ENCODE measurements at places on chromosomes 5 and 9.

DNA sequence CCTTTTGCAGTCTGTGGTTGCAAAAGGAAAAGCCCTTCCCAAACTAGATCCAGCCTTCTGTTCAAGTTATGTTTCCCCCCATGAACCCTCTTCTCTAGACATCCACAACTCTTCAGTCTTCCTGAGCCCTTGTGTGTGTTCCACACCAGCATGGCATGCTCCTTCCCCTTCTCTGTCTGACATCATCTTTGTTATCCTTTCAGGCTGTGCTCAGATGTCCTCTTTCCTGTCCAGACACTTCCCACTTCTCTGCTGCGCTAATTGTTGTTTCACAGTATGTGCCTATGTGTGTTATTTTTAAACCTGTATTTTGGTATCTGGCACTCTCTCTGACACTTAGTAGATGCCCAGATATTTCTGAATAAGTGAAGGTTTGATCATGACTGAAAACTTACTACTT, 38.2 kb downstream of the FOCAD start:
- DNase-seq = no peak

- no peak for DNase-seq
These were observed 1470.6 kb downstream of the MAT2B start for GRCh38 chr5:164975986-164976385.

- DNase-seq = peak; percentile 9
These were observed 60.1 kb upstream of the HSPA9 start for GRCh38 chr5:138635265-138635664.

DNA sequence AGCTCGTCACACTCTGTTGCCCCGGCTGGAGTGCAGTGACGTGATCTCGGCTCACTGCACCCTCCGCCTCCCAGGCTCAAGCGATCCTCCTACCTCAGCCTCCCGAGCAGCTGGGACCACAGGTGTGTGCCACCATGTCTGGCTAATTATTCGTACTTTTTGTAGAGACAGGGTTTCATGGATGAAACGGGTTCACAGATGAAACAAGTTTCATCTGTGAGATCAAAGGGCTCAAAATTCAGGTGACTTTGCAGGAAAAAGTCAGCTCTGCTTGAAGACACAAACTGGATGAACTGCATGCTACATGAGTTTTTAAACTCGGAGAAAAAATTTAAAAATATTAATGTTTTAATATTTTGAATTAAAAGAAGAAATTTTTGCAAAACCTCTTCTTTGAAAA, 24.5 kb downstream of the ABHD17B start:
- no peak for DNase-seq

DNA sequence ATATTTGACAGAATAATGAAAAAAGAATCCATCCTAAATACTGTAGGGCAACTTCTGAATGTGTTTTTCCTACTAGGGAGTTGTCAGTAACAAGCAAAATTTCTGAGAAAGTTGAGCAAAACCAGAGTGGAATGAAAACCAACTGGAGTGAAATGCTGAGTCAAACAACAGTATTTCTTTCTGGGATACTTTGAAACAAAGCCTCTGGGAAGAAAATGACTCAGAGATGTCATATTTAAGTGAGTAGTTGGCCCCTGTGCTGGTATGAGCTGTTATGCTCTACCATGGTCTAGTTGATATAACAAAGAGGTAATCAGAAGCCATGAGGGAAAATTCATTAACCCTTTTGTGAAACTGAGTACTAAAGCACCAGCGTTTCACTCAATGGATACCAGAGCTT, 372.1 kb upstream of the C9orf72 start:
- DNase-seq = peak; percentile 62

DNA sequence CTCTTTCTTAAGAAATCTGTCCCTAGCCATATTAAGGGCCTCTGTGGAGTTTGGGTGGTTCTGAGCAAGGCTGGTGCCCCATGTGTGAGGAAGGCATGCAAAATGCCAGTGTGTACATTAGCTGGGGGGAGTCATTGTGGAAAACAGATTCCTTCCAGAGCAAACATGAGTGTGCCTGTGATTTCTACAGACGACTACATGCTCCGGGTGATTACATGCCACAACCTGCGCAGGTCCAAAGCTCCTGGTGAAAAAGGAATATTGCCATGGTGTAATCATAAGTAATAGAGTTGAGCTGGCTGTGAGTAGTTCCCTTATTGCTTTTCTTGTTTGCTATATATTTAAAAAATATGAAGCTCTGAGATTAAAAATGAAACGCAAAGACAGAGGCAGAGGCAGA, 102.1 kb downstream of the ACER2 start:
- DNase-seq = no peak

DNA sequence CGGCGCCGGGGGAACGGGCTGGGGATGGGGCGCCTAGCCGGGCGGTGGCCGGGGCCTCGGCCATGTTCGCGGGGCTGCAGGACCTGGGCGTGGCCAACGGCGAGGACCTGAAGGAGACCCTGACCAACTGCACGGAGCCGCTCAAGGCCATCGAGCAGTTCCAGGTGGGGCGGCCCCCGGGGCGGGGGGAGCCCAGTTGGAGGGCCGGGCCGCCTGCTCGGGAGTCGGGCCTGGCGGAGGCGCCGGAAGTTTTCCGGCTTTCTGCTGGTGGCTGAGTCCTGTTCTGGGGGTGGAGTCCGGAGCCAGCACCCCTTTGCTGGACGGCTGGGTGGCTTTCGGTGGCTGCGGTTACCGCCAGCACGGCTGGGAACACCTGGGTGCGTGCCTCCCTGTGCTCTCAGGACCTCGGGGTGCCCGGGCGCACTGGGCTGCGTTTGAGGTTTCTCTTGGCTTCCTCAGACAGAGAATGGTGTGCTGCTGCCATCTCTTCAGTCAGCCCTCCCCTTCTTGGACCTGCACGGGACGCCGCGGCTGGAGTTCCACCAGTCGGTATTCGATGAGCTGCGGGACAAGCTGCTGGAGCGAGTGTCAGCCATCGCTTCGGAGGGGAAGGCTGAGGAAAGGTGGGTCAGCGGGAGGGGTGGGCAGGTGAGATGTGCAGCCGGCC, 454 bp downstream of the NELFB start:
- no peak for DNase-seq

GRCh38 chr9:7899753-7900152, 100.2 kb upstream of the DMAC1 start:
- no peak for DNase-seq

DNA sequence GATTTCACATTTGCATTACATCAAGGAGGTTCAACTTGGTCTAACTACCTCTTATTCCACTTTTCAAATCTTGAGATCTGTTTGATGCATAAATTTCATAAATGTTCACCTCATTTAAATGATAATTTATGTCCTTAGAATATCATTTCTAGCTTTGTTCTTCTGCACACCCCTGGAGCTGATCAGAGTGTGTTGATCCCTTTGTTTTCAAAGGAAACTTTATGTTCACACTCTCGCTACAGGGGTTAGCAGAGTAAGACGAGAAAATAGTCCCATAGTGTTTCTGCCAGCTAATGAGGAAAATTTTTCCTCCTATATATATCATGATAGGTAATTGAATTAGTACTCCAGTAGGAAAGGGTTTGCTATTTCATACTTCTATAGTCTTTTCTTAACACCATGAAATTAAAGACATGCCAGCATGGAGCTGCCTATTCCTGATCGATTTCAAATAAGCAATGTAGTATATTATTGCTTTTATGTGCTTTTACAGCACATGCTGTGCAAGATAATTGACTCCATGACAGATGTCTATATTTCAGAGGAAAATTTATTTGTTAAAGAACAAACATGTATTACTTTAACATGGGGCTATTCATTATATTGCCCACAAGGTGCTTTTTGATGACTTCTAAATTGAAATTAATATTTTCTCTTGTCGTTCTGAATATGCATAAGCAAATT, 4.8 kb upstream of the PAM start:
- no peak for DNase-seq

All from fibroblast of skin of left quadriceps (primary cell).